Tongue (tissue), 3 donors: ENCODE measurements at places on chromosomes 1 and 21. TPM values are rescaled to one million over a fixed set of nuclear protein-coding genes. Genes with fewer than 3 reads are reported as not detected.

The GBP7 gene
- total RNA-seq = not detected

The APCS gene
- total RNA-seq = not detected

The IFI44L gene
- total RNA-seq = 4.7 TPM

The BRINP2 gene
- total RNA-seq = 0.31 TPM

The PYGO2 gene
- 18.1 TPM for total RNA-seq

The CRABP2 gene
- 53.1 TPM for total RNA-seq

The MTARC1 gene
- total RNA-seq = 5.1 TPM

The SERINC2 gene
- 12.1 TPM for total RNA-seq

The SLC2A5 gene
- 15.9 TPM for total RNA-seq

The LRRC3 gene
- 2.4 TPM for total RNA-seq

The RHBDL2 gene
- 1.6 TPM for total RNA-seq

The CD2 gene
- 1.6 TPM for total RNA-seq

The CYP4A22 gene
- total RNA-seq = not detected

The NR1I3 gene
- not detected for total RNA-seq

The SNX27 gene
- total RNA-seq = 44.2 TPM

The ATP6V1G3 gene
- not detected for total RNA-seq

The DIRAS3 gene
- 10.3 TPM for total RNA-seq

The ST6GALNAC5 gene
- total RNA-seq = 5.2 TPM

The KCNJ15 gene
- 2.1 TPM for total RNA-seq
